Fibroblast of upper back skin (primary cell): ENCODE measurements at places on chromosomes 11 and 22.

GRCh38 chr22:46370584-46371291 is 35.2 kb downstream of the TRMU start:
- no peak for DNase-seq

- DNase-seq, result no peak
These were observed 66.1 kb downstream of the MYO7A start for GRCh38 chr11:77193911-77194830.

DNA sequence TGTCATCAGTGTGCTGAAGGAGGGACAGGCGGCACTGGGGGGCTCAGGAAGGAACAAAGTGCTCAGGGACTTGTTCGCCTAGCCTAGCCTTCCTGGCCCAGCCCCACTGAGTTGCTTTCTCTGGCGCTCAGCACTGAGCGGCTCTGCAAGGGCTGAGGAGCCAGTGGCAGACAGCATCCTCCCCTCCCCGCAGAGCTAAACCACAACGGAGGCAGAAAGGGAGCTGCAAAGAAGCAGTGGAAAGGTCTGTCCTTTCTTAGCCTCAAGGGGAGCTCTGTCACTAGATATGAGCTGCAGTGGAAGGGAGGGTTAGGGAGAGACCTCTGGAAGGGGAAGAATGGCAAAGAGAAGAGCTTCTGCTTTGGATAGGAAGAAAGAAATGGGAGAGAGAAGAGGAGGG is 89.7 kb upstream of the PHOX2A start:
- peak; percentile 74 for DNase-seq

DNA sequence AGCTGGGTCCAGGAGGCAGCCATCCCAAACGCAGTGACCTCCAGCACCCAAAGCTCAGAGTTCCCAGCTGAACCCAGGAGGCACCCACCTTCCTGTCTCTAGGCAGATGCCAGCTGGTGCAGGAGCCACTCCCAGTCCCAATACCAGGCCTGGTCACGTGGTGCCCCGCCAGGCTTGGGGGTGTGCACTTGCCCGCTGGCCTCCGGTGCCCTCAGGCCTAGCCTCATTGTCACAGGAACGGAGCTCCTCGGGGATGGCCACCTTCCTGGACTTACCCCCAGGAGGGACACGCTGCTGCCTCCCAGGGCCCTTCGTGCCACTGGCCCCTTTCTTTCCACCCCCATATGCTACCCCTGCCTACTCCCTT is 4.6 kb downstream of the BID start:
- no peak for DNase-seq

- no peak for DNase-seq
These were observed 516.1 kb downstream of the MIAT start for GRCh38 chr22:27173530-27173929.

GRCh38 chr11:832529-833113 is at the start of gene CD151:
CD151 (plus strand) TSS chr11:832952; CDS start chr11:836070, 3,118 bp downstream.
- peak; percentile 52 for DNase-seq

- DNase-seq, result no peak
These were observed 1.3 kb downstream of the LRRC51 start for GRCh38 chr11:72081821-72082453.

- DNase-seq, result peak; percentile 76
These were observed 246.1 kb upstream of the CHORDC1 start for GRCh38 chr11:90468923-90469322.

- no peak for DNase-seq
These were observed 42.6 kb upstream of the ACCSL start for GRCh38 chr11:44005063-44005701.

DNA sequence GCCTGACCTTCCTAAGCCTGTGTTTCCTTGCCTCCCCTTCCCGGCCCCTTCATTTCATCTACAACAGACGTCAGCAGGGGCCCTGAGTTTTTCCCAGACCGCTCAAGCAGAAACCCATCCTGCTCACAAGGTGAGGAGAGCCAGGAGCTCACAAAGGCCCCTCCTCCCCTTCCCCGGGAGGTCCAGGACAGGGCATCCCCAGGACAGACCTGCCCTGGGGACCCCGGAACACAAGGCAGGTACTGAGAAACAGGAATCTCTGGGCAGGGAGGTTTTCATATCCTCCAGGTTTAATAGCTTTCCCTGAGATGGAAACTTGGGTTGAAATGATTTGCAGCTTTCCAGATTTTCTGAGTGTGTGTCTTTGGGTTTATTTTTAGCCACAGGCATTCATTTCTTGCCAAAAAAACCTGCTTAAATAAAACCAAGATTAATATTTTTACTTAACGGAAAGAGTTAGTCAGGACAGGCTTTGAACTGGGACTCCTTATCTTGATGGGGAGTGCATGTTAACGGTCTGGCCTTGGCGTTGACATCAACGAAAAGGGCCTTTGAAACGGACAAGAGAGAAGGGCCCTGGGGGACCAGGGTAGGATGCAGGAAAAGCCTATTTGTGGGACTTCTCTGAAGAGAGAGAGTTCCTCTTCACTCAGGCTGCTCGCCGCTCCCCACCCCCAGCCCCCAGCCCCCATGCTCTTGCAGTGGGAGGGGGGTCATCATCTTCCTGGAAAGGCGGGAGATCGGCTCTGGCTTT is 38.5 kb downstream of the TIMP3 start:
- DNase-seq, result peak; percentile 86

GRCh38 chr11:19290356-19290755 is 49.6 kb upstream of the E2F8 start:
- no peak for DNase-seq

- DNase-seq, result peak; percentile 79
These were observed 56.5 kb upstream of the ARHGAP32 start for GRCh38 chr11:129248618-129249017.

- peak; percentile 34 for DNase-seq
These were observed 9.7 kb downstream of the TUB start for GRCh38 chr11:8090756-8091155.

DNA sequence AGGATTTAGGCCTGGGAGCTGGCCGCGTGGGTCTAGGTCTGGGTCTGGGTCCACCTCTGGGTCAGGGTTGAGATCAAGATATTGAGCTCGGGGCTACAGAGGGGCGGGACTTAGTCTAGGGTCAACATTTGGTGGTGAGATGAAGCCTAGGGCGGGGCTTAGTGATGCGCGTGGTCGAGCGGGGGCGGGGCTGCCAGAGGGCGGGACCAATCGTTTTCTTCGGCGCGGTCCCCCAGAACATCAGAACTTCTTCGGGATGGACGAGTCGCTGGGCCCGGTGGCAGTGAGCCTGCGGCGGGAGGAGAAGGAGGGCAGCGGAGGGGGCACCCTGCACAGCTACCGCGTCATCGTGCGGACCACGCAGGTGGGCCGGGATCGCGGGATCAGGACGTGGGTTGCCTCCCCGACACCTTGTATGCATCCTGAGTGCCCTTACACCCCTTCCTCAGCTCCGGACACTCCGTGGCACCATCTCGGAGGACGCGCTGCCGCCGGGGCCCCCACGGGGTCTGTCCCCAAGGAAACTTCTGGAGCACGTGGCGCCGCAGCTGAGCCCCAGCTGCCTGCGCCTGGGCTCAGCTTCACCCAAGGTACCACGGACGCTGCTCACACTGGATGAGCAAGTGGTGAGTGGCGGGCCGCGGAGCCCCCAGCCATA is 4.2 kb downstream of the SIPA1 start:
- DNase-seq, result no peak
